Stimulated activated CD8-positive, alpha-beta memory T cell treated with anti-CD3 and anti-CD28 coated beads, Interleukin-2, amount 100 ng/mL, for 1 hour (primary cell): ENCODE measurements at places on chromosomes 12 and 14.

GRCh38 chr12:120628919-120629318 lies 11.5 kb upstream of the CABP1 start:
- DNase-seq, result no peak

DNA sequence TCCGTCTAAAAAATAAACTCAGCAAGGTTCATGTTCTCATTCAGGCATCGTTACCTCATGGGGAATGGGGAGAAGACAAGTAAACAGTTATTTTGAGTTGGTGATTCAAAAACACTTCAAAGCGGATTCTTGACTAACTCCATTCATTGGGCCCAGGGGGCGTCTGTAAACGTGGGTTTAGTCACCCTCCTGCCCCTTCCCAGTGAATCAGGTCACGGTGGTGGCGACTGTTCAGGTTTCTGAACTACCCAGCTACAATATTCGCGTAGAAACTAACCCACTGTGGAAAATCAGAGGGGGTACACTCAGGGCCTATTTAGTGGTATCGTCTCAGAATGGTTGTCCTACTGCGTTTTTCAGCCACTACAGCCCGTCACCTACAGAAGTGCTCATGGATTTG lies 15.2 kb downstream of the OR6S1 start:
- no peak for DNase-seq

GRCh38 chr14:68690089-68690958 lies 102.5 kb downstream of the ZFP36L1 start:
- no peak for DNase-seq

DNA sequence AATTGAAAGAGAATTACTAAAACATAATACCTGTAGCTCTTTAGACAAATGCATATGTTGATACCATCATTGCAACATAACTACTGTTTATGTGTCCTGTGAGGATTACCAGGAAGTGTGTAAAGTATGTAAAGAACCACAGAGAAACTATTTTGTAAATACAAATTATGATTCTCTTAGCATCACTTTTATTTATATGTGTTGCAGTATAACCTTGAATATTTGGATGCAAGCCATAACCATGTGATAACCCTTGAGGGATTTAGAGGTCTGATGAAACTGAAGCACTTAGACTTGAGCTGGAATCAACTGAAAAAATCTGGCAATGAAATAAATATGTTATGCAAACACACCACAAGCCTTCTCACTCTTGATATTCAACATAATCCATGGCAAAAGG lies 77.5 kb downstream of the LRRC9 start:
- no peak for DNase-seq

- no peak for DNase-seq
Measured at GRCh38 chr14:86423214-86423613, 893.3 kb downstream of the FLRT2 start.

DNA sequence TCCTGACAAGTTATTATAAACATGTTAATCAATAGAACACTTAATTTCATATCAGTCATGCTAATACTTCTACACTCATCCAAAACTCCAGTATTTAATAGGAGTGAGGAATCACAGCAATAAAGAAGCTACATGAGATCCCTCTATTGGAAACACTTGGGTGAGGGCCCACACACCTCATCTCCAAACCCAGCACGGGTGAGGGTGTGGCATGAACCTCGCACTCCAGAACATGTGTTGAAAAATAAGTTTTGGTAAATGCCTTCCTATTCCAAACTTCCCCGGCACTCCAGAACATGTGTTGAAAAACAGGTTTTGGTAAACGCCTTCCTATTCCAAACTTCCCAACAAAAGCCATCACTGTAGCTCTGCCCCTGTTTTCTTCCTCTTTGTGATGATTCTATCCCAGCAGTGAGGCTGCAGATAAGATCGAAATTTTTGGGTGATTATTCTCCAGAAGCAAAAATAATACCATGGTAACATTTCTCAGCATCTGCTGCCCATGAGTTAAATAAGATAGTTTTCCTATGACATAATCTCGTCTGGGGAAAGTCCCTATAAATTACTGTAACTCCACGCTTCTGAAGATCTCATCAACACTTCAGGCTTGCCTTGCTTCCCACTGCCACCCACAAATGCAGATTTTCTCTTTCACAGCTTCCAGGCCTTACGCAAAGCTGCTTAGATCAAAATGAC lies 24.4 kb upstream of the PTPRB start:
- DNase-seq, result no peak

GRCh38 chr12:66058554-66058953 lies 72.0 kb downstream of the LLPH start:
- no peak for DNase-seq

GRCh38 chr14:29927376-29928116 lies at the start of gene PRKD1:
TSS of gene PRKD1 (minus strand) at chr14:29927847.
- no peak for DNase-seq

- no peak for DNase-seq
Measured at GRCh38 chr12:38838056-38838850, 67.1 kb downstream of the CPNE8 start.

DNA sequence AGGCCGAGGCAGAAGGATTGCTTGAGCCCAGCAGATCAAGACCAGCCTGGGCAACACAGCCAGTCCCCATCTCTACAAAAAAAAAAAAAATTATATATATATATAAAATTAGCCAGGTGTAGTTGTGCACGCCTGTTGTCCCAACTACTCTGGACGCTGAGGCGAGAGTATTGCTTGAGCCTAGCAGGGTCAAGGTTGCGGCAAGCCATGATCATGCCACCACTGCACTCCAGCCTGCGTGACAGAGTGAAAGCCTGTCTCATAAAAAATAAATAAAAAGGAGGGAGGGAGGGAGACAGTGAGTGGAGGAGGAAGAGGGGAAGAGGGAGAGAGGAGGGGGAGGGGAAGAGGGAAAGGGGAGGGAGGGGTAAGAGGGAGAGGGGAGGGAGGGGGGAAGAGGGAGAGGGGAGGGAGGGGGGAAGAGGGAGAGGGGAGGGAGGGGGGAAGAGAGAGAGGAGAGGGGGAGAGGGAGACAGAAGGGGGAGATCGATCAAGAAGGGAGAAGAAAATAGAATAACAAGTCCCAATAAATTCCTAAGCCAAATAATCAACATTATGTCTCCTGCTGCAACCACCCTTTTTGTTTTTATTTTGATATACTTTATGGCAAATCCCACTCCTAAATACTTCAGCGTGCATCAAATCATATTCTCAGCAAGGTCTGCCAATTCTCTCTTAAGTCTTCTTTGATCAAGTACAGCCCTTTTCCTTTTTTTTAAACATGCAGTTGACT lies 163.9 kb downstream of the MED13L start:
- DNase-seq, result no peak

DNA sequence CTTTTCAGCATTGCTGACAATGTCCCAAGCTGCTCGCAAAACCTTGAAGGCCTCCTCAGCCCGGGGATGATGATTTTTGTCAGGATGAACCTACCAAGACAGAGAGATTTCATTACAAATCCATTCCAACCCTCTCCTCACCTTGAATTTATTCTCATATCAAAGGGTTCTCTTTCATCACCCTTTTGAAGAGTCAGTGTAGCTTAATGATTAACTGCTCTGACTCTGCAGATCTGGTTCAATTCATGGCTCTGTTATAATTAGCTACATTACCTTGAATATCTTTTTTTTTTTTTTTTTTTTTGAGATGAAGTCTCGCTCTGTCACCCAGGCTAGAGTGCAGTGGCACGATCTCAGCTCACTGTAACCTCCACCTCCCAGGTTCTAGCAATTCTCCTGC lies 5.6 kb downstream of the ORMDL2 start:
- DNase-seq, result no peak

DNA sequence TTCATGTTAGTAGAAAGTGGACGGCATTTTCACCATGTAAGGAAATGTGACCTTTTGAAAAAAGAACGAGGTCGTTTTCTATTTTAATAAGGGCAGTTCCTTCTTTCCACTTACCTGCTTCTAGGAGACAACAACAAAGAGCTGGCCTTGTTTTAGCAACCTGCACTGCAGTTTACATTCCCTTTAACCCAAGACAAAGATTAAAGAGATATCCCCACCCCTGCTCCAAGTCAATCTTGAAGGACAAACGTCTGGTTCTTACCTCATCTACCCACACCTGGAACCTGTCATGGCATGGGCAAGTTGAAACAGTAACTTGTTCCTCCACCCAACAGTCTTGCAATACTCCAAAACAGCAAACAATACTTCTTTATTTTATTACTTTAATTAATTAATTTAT lies 32.7 kb downstream of the ZCCHC8 start:
- no peak for DNase-seq

- no peak for DNase-seq
Measured at GRCh38 chr12:69648476-69648875, 37.8 kb upstream of the LRRC10 start.

- no peak for DNase-seq
Measured at GRCh38 chr12:92614502-92614901, 88.3 kb upstream of the PLEKHG7 start.
